ENCODE measurements at places on chromosomes 1 and 21. TPM values are rescaled to one million over a fixed set of nuclear protein-coding genes. Genes with fewer than 3 reads are reported as not detected.

DNA sequence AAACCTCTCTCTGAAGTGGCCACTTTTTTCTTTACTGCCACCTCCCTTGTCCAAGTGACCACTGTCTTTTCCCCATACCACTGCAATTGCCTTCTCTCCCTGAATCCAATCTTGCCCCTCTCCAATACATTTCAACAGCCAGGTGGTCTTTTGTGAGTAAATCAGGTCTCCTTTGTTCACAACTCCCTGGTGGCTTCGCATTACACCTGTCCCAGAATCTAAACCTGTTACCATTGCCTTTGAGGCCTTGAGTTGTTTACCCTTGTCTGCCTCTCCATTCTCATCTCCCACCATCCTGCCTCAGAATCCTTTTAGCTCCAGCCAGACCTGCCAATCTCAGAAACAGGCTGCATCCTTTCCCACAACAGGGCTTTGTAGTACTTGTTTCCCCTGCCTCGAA lies 21.8 kb upstream of the DYNLT5 start:
- H3K36me3 ChIP-seq = no peaks in the 10 kb centered on the region
- no peaks in the 10 kb centered on the region for H3K27me3 ChIP-seq
- no peak overlapping the region for H3K4me3 ChIP-seq

DNA sequence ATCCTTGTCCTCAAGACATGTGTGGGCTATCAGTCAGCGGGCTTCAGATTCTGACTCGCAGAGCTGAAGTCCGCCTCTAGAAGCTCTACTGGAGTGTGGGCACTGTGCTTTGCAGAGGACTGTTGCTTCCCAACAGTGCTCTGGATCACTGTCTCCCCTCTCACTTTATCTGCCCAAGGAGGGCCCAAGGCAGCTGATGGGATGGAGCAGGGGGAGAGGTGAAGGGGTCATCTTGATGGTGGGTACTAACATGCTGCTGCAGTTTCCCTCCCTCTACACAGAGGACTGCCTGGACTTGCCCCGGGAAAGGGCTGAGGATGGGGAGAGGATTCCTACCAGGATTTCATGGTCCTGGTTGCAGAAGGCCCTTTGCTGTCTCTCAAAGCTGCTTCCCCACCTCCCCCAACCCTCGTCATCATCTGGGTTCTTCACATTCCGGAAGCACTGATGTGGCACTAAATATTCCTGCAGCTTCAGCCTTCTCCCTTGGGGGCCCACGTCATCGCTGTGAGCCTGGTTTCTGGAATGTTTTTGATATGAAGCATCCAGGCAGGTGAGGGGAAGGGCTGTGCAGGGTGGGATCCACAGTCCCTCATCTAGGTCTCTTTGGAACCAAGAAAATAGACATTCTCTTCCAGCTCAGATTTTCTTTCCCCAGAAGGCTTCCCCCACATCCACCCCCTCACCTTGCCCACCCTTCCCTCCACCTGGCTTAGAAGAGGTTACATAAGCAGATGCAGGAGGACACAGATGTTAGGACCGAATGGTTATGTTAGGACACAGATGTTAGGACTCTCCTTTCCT lies 23.2 kb downstream of the NUAK2 start:
- H3K27me3 ChIP-seq = peaks cover 8% of the 10 kb centered on the region
- H3K27ac ChIP-seq = no peak overlapping the region
- DNase-seq = no peak
- H3K4me3 ChIP-seq = no peak overlapping the region
- peaks cover 5% of the 10 kb centered on the region for H3K36me3 ChIP-seq
- H3K4me1 ChIP-seq = peaks cover 35% of the 10 kb centered on the region

DNA sequence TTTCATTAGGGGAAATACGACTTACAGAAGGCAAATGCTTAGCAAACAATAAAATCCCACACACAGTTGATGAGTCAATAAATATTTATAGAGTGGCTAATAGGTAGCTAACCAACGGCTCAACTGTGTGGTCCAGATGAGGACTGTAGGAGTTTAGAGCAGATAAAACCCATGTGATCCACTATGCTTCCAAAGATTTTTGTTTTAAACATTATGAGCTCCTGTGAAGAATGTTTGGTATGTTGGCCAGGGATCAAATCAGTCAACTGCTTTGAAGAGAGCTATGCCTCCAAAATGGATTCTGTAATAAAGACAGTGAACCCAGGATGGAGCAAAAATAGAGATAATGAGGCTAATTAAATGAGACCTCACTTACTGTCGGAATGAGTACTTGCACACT lies 72.3 kb upstream of the COL11A1 start:
- no peaks in the 10 kb centered on the region for H3K36me3 ChIP-seq
- no peak for DNase-seq
- no peaks in the 10 kb centered on the region for H3K27me3 ChIP-seq
- no peak overlapping the region for H3K27ac ChIP-seq
- H3K4me1 ChIP-seq = no peaks in the 10 kb centered on the region

PLEKHM2 gene
- total RNA-seq = 82.3 TPM

SLC45A1 gene
- total RNA-seq = 0.62 TPM

GRCh38 chr1:84632673-84633434 lies 57.4 kb downstream of the SSX2IP start:
- H3K27ac ChIP-seq = no peak overlapping the region
- DNase-seq = no peak
- no peaks in the 10 kb centered on the region for H3K4me1 ChIP-seq
- H3K36me3 ChIP-seq = no peaks in the 10 kb centered on the region

TMPRSS2 gene
- 46.3 TPM for total RNA-seq

MARCKSL1 gene
- 730 TPM for total RNA-seq

NBPF20 gene
- total RNA-seq = 6.0 TPM

GRCh38 chr1:219085988-219086387 lies 87.7 kb upstream of the LYPLAL1 start:
- DNase-seq = no peak
- no peak overlapping the region for H3K4me3 ChIP-seq
- no peaks in the 10 kb centered on the region for H3K36me3 ChIP-seq

GRCh38 chr1:236161230-236161629 lies 18.9 kb downstream of the GPR137B start:
- H3K4me1 ChIP-seq = no peaks in the 10 kb centered on the region
- no peak for DNase-seq
- no peak overlapping the region for H3K27ac ChIP-seq
- peaks cover 9% of the 10 kb centered on the region for H3K27me3 ChIP-seq
- peaks cover 34% of the 10 kb centered on the region for H3K36me3 ChIP-seq

C1orf216 gene
- 13.5 TPM for total RNA-seq

- no peaks in the 10 kb centered on the region for H3K36me3 ChIP-seq
- no peak for DNase-seq
- no peak overlapping the region for H3K4me3 ChIP-seq
- peaks cover 4% of the 10 kb centered on the region for H3K27me3 ChIP-seq
- H3K27ac ChIP-seq = no peak overlapping the region
These were observed 40.1 kb downstream of the SLC2A7 start for GRCh38 chr1:8985915-8986813.

- DNase-seq = no peak
- H3K4me3 ChIP-seq = no peak overlapping the region
- peak overlapping the region; percentile 98 for H3K27ac ChIP-seq
- H3K4me1 ChIP-seq = peaks cover 28% of the 10 kb centered on the region
These were observed 31.3 kb upstream of the ANGPTL7 start for GRCh38 chr1:11157867-11158266.

RSPH1 gene
- 0.82 TPM for total RNA-seq

DNA sequence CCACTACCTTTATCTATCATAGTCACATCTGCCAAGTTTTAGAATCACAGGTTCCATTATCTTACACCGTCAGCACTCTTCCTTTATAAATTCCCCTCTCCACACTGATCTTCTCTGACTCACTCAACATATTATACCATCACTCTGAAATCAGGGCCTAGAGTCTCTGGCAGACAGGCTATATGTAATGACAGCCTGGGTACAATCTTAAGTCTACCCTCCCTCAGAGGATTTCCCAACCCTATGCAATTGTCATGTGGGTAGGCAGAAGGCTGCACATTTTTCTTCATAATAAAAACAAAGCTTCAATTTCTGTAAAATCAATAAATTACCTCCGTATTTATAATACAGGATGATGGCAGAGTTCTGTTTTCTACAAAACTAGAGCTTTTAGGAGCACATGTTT lies 138.0 kb downstream of the RERE start:
- H3K4me1 ChIP-seq = peaks cover 8% of the 10 kb centered on the region
- no peak overlapping the region for H3K27ac ChIP-seq
- H3K27me3 ChIP-seq = no peaks in the 10 kb centered on the region

All from endothelial cell (in vitro differentiated cells).